ENCODE measurements at places on chromosomes 12 and 14.

DNA sequence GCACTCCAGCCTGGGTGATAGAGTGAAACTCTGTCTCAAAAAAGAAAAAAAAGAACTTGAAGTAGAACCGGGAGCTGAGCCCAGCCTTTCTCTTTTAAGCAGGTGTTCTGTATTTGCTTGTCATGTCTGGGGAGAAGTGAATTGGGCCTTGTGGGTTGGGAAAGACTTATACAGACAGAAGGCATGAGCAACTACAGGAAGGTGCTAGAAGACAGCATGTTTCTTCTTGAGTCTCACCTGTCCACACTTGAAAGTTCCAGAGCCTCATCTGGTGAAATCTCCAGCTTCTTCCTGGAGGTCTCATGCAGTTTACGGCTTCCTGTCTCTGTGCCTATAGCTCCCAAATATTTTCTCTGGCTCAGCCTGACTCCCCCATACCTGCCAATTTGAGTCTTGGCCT is 2.5 kb downstream of the PGAM5 start:
- peaks cover 3% of the 10 kb centered on the region for H3K4me1 ChIP-seq
- H3K27ac ChIP-seq: no peak overlapping the region
- H3K4me3 ChIP-seq: peak overlapping the region; percentile 38

DNA sequence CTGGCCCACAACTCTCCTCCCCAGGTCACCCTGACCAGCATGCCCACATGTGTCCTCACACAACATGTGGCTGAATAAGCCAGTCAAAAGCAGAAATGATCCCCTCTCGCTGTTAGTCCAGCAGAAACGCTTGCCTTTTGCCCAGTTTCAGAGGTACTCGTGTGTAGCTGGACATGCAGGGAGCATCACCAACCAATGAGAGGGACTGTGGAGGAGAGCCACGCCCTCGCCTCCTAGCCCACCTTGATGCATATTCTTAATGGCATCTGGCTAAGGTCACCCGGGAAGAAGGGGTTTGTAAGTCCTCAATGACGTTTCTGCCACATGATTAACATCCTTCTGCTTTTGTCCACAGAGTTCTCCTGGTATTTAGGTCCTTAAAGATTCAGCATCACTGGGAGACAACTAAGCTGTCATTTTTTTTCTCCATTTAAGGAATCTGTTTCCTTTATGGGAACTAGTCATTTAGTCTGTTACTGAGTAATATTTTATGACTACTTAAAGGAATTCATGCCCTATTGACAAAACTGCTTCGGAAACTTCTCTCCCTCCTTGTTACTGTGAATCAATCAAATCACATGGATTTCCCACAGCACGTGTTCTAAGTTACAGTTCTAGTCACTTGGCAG is 134.0 kb downstream of the GCH1 start:
- H3K4me1 ChIP-seq: no peaks in the 10 kb centered on the region
- H3K27me3 ChIP-seq: no peaks in the 10 kb centered on the region
- DNase-seq: no peak
- H3K36me3 ChIP-seq: no peaks in the 10 kb centered on the region

GRCh38 chr12:115268451-115268850 is 584.5 kb upstream of the TBX3 start:
- H3K27me3 ChIP-seq: no peaks in the 10 kb centered on the region
- H3K36me3 ChIP-seq: no peaks in the 10 kb centered on the region
- no peaks in the 10 kb centered on the region for H3K4me1 ChIP-seq
- no peak for DNase-seq
- no peak overlapping the region for H3K27ac ChIP-seq

- H3K4me1 ChIP-seq: no peaks in the 10 kb centered on the region
- no peak overlapping the region for H3K27ac ChIP-seq
- H3K36me3 ChIP-seq: peaks cover 4% of the 10 kb centered on the region
- no peak overlapping the region for H3K4me3 ChIP-seq
- peaks cover 2% of the 10 kb centered on the region for H3K27me3 ChIP-seq
- DNase-seq: no peak
These were observed 433.3 kb upstream of the PRICKLE1 start for GRCh38 chr12:43022838-43023237.

GRCh38 chr12:26374934-26375680 is 179.7 kb downstream of the SSPN start:
- no peak overlapping the region for H3K4me3 ChIP-seq
- H3K27me3 ChIP-seq: no peaks in the 10 kb centered on the region
- no peaks in the 10 kb centered on the region for H3K36me3 ChIP-seq
- DNase-seq: no peak

GRCh38 chr12:65368055-65368454 is 89.6 kb downstream of the MSRB3 start:
- no peak overlapping the region for H3K27ac ChIP-seq
- no peaks in the 10 kb centered on the region for H3K4me1 ChIP-seq
- H3K27me3 ChIP-seq: no peaks in the 10 kb centered on the region
- H3K36me3 ChIP-seq: no peaks in the 10 kb centered on the region
- no peak overlapping the region for H3K4me3 ChIP-seq

- no peak overlapping the region for H3K4me3 ChIP-seq
- H3K36me3 ChIP-seq: no peaks in the 10 kb centered on the region
- peaks cover 9% of the 10 kb centered on the region for H3K4me1 ChIP-seq
- no peak for DNase-seq
- no peak overlapping the region for H3K27ac ChIP-seq
These were observed 21.6 kb upstream of the MED13L start for GRCh38 chr12:116299064-116299463.

GRCh38 chr12:50505675-50506530 is 1.1 kb downstream of the DIP2B start:
- H3K4me3 ChIP-seq: peak overlapping the region; percentile 99
- peaks cover 3% of the 10 kb centered on the region for H3K27me3 ChIP-seq
- no peak for DNase-seq
- H3K27ac ChIP-seq: peak overlapping the region; percentile 98
- H3K4me1 ChIP-seq: peaks cover 11% of the 10 kb centered on the region
- H3K36me3 ChIP-seq: no peaks in the 10 kb centered on the region

DNA sequence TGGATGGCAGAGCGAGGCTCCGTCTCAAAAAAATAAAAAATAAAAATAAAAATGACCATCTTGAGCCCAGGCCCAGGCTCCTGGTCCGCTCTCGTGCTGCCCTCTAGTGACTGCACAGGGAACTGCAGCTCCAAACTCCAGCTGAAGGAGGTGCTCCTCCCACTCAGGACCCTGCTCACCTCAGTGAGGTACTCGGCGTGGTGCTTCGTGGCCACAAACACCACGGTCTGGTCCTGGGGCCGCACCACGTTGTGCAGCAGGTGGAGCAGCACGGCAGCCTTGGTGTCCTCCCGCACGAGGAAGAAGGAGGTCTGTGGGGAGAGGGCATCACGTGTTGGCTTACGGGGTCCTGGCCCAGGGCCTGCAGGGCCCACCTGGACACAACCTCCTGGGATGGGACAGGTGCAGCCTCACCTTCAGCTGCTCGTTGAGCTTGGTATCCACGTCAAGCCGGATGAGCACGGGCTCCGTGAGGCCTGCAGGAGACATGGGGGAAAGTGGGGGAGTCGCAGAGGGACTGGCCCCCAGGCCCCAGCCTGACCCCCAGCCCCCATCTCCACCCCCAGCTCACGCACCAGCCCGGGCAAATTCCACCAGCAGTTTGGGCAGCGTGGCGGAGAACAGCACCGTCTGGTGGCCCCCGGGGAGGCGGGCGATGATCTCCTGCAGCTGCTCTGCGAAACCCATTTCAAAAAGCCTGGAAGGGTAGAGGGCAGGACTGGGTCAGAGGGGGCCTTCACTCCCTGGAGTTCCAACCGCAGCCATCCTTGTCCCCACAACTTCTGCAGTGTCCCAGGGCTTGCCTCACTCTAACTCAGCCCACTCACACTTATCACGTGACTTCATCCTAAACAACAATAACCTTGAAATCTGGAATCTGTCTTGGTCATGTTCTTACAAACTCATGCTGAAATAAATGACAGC is 10.6 kb downstream of the DDX54 start:
- peaks cover 11% of the 10 kb centered on the region for H3K36me3 ChIP-seq
- H3K27ac ChIP-seq: no peak overlapping the region
- DNase-seq: peak; percentile 87
- no peak overlapping the region for H3K4me3 ChIP-seq
- H3K27me3 ChIP-seq: peaks cover 2% of the 10 kb centered on the region

DNA sequence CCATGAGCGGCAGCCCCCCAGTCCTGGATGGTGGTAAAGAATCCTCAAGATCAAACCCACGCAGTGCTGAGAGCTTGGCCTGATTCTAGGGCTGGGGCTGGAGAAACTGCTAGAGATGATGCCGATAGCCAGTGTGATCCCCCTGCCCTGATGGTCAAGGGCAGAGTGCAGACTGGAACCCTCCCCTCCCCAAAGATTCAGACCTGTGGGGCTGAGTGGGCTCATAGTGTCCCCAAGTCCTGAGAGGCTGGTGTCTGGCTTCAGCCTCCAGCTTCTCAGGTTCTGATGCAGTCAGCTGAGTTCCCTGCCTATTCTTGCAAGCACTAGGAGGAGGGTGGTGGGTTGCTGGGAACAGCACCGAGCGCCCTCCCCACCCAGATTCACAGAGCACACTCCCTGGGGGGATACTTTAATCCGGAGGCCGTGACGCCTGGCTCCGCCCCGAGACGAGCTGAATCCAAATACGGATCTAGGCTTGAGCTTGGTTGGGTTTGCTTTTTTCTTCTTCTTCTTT is 11.9 kb downstream of the RHOF start:
- no peaks in the 10 kb centered on the region for H3K36me3 ChIP-seq
- H3K4me1 ChIP-seq: peaks cover 18% of the 10 kb centered on the region
- H3K27ac ChIP-seq: peak overlapping the region; percentile 78
- peak overlapping the region; percentile 25 for H3K4me3 ChIP-seq
- DNase-seq: no peak
- peaks cover 27% of the 10 kb centered on the region for H3K27me3 ChIP-seq

DNA sequence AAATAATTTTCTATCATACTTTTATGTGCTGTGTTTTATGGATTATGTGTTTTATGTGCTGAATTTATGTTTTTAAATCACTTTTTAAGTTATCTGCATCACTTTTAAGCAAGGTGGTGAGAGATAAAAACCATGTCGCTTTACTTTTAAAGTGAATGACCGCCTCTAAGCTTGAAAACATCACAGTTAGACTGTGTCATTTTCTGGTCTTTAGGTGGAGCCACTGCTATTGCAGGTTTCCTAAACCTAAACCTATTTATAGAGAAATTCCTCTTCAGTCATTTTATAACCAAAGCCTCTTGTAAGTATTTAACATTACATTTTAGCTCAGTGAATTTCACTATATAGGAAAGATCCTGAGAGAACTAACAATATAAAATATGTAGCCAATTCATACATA is 21.0 kb upstream of the MDM2 start:
- peaks cover 2% of the 10 kb centered on the region for H3K4me1 ChIP-seq
- no peaks in the 10 kb centered on the region for H3K36me3 ChIP-seq
- no peak overlapping the region for H3K4me3 ChIP-seq
- peaks cover 2% of the 10 kb centered on the region for H3K27me3 ChIP-seq

GRCh38 chr12:25868193-25868592 is 90.3 kb upstream of the RASSF8 start:
- DNase-seq: no peak
- no peaks in the 10 kb centered on the region for H3K4me1 ChIP-seq
- no peak overlapping the region for H3K27ac ChIP-seq

- DNase-seq: no peak
- H3K4me1 ChIP-seq: peaks cover 2% of the 10 kb centered on the region
- H3K36me3 ChIP-seq: no peaks in the 10 kb centered on the region
- peaks cover 2% of the 10 kb centered on the region for H3K27me3 ChIP-seq
- no peak overlapping the region for H3K27ac ChIP-seq
These were observed 24.5 kb upstream of the CMKLR1 start for GRCh38 chr12:108363565-108363964.

DNA sequence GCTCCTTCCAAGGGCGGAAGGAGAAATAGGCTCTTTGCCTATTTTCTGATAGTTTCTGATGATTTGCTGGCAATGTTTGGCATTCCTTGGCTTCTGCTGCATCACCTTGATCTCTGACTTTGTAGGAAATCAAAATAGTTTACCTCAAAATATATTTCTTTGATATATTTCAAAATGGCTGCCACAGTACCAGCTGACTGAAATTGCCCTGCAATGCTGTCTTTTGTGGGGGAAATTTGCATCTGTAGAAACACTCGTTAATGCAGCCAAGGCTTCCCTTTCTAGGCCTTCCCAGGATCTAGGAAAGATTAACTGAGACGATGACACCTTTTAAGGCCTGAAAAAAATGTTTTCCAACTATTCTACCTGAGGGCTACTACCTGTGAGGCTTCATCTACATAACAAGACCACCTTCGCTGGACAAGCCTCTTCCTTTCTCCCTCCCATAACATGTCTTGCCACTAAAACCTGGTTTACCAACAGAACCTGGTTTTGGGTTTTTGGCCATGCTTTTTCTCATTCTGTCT is 212.8 kb upstream of the SSTR1 start:
- no peak for DNase-seq
- H3K4me3 ChIP-seq: no peak overlapping the region
- H3K4me1 ChIP-seq: peaks cover 28% of the 10 kb centered on the region
- H3K27ac ChIP-seq: no peak overlapping the region
- H3K27me3 ChIP-seq: peaks cover 5% of the 10 kb centered on the region

GRCh38 chr14:28143316-28143715 is 623.3 kb upstream of the FOXG1 start:
- H3K4me3 ChIP-seq: no peak overlapping the region
- DNase-seq: no peak
- H3K27me3 ChIP-seq: peaks cover 2% of the 10 kb centered on the region
- H3K27ac ChIP-seq: peak overlapping the region; percentile 56

DNA sequence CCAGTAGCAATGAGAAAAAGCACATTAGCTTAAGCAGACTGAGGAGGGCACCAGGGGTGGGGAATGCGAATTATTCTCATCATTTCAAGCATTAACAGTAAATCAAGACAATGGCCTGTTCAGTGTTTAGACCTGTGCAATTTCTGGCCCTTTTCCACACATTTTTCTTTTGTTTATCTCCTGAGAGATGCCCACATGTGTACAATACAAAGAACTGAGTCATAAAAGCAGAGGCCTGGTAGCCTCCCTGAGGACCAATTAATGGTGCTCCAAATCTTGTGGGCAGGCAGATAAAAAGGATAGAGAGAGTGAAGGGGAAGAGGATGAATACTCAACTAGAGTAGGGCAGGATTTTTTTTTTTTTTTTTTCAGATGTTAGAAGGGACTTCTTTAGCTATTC is 480.8 kb downstream of the RERGL start:
- no peak overlapping the region for H3K4me3 ChIP-seq
- H3K36me3 ChIP-seq: no peaks in the 10 kb centered on the region

GRCh38 chr14:75049731-75050201 is 1.5 kb downstream of the MLH3 start:
- H3K4me3 ChIP-seq: no peak overlapping the region
- H3K36me3 ChIP-seq: no peaks in the 10 kb centered on the region
- H3K4me1 ChIP-seq: no peaks in the 10 kb centered on the region
- H3K27me3 ChIP-seq: peaks cover 4% of the 10 kb centered on the region
- DNase-seq: no peak
- no peak overlapping the region for H3K27ac ChIP-seq

DNA sequence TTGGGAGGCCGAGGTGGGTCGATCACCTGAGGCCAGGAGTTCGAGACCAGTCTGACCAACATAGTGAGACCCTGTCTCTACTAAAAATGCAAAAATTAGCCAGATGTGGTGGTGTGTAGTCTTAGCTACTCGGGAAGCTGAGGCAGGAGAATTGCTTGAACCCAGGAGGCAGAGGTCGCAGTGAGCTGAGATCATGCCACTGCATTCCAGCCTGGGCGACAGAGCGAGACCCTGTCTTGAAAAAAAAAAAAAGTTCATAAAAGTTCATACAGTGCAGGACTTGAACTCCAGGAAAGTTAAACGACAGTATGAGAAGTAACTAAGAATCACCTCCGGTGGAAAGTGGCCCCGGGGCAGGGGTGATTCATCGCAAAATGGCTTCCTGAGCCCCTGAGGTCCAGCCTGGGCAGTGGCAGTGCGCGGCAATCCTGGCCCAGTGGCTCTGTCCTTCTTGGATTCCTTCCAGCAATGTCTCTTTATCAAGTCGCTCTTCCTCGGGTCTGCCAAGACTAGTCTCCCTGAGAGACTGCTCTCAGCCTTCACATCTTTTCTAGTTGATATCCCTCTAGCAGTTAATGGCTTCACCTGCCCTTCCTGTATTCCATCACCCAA is 16.7 kb upstream of the MAP1LC3B2 start:
- DNase-seq: no peak
- H3K27me3 ChIP-seq: peaks cover 2% of the 10 kb centered on the region
- H3K4me3 ChIP-seq: no peak overlapping the region
- H3K4me1 ChIP-seq: peaks cover 4% of the 10 kb centered on the region
